ENCODE measurements at places on chromosomes 6 and 20.
A peak's percentile ranks its signal among the peaks of the same experiment; 100 is the strongest.

DNA sequence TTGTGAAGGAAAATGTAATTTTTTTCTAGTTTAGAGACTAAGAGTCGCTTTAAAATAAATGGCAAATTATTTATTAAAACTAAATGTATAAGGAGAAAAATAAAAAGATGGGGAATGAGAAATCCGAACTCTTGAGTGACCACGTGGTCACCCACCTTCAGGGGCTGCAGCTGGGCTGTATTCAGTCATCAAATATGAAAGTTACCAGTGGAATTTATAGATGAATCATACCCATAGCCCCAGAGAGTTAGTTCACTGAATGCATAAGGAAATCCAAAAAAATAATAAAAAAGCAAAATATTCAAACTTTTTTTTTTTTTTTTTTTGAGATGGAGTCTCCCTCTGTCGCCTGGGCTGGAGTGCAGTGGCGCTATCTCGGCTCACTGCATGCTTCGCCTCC, 947.7 kb upstream of the ADGRB3 start:
- DNase-seq: no peak

GRCh38 chr6:3334555-3334954, 75.8 kb downstream of the PSMG4 start:
- DNase-seq: no peak

- no peak for DNase-seq
Measured at GRCh38 chr6:16698997-16699868, 62.0 kb downstream of the ATXN1 start.

- DNase-seq: no peak
Measured at GRCh38 chr20:20448881-20449280, 81.0 kb downstream of the INSM1 start.

GRCh38 chr6:46998436-46999017, 43.6 kb downstream of the ADGRF1 start:
- DNase-seq: no peak

GRCh38 chr6:135651964-135652755, 154.6 kb upstream of the AHI1 start:
- no peak for DNase-seq

DNA sequence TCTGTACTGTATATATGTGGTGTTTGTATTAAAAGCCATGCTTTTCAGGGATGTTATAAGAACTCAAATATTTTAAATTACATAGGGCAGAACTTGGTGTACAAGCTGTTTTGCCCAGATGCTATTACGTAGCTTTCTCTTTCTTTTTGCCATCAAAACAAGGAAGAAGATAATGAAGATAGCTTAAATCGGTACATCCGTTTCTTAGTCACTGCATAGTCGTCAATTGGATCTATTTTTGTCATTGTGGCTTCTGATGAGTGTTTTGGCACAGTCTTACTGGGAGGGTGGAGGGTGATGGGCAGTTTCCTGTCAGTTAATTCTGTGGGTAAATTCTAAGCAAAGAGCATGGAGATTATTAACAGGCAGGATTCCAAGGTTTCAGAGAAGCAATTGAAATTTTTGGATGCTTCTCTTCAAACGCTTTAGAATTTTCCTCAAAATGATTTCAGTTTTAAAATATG, 649.1 kb upstream of the GJE1 start:
- peak; percentile 25 for DNase-seq

- DNase-seq: no peak
Measured at GRCh38 chr6:5036269-5036668, 32.4 kb upstream of the RPP40 start.

DNA sequence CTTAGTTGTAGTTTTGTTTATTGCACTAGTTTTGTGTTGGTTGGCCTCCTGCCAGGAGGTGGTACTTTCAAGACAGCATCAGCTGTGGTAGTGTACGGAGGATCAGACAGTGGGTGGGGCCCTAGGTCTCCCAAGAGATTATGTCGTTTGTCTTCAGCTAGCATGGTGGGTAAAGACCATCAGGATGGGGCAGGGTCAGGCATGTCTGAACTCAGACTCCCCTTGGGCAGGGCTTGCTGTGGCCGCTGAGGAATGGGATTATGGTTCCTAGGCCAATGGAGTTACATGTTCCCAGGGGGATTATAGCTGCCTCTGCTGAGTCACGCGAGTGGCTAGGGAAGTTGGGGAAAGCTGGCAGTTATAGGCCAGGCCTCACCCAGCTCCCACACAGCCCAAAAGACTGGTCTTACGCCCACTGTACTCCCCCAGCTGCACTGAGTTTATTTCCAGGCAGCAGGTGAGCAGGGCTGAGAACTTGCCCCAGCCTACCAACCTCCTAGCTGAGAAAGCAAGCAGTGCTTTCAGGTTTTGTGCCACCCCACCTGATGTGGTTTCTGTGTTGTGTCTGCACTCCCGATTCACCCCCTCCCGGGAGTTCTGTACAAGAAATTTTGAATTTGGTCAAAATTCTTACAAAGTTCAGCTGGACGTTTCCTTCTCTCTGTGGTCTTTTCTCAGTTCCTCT, 24.7 kb downstream of the ZSCAN31 start:
- DNase-seq: no peak

All from stimulated activated CD8-positive, alpha-beta memory T cell treated with anti-CD3 and anti-CD28 coated beads, Interleukin-7, amount 100 ng/mL, for 4 hours (primary cell).